Activated CD4-positive, alpha-beta memory T cell treated with anti-CD3 and anti-CD28 coated beads for 36 hours (primary cell): ENCODE measurements at places on chromosomes 7 and 10.
A peak's percentile ranks its signal among the peaks of the same experiment; 100 is the strongest.

- peak; percentile 58 for DNase-seq
Measured at GRCh38 chr10:131972474-131973071, 9.2 kb downstream of the BNIP3 start.

- DNase-seq, result peak; percentile 100
Measured at GRCh38 chr7:139359366-139360209, at the start of gene LUC7L2. LUC7L2 (plus strand) TSS chr7:139359894; CDS start chr7:139360262, 368 bp downstream.

GRCh38 chr10:91689731-91690168 is 56.9 kb upstream of the PPP1R3C start:
- DNase-seq, result no peak

GRCh38 chr7:98976396-98977185 is 98.3 kb downstream of the TRRAP start:
- no peak for DNase-seq

- DNase-seq, result no peak
Measured at GRCh38 chr7:158450476-158451124, 137.0 kb downstream of the PTPRN2 start.

GRCh38 chr10:113825791-113826190 is 28.1 kb downstream of the DCLRE1A start:
- DNase-seq, result no peak
